ENCODE measurements at places on chromosomes 6 and 20.

- no peak for DNase-seq
Observed at GRCh38 chr6:10019851-10020250, 395.0 kb downstream of the TFAP2A start.

- DNase-seq = no peak
Observed at GRCh38 chr6:34517966-34518365, 38.2 kb downstream of the SPDEF start.

DNA sequence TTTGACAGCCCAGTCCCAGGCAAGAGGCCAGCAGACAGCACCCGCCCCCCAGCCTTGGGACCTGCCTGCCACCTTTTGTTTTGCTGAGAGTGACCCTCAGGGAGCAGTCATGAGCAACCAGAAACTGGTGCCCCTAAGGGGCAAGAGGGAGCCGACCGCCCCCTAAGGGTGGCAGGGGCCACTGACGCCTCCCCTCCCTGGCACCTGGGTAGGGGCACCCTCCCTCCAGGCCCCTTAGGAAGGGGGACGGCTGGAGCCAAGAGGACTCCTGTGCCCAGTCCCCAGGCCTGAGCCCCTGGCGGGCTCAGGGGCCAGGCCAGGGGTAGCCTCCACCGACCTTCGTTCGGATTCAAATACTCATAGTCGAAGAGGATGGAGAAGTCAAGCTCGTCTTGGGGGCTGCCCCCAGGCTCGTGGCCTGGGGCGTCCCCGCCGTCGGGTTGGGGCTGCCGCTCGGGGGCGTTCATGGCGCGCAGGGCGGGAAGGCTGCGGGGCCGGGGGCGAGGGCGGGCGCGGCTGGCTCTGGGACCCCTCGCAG, 417 bp downstream of the NFATC2 start:
- peak; percentile 37 for DNase-seq

DNA sequence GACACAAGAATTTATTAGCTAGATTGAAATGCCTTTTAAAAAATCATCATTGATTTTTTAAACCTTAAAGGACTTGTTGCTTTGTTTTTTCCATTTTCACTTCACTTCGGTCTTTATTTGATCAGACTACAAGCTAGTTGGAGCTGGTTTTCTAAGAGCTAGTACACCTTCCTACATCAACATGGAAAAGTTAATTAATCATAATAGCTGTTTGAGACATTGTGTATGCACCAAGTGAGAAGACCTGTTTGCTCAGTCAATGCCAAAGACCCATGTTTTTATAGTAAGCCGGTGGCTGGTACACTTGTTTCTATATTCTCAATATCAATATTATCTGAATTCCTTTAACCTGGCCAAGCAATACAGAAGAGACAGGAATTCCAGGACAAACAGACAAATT, 310.2 kb upstream of the SGK1 start:
- DNase-seq = no peak

DNA sequence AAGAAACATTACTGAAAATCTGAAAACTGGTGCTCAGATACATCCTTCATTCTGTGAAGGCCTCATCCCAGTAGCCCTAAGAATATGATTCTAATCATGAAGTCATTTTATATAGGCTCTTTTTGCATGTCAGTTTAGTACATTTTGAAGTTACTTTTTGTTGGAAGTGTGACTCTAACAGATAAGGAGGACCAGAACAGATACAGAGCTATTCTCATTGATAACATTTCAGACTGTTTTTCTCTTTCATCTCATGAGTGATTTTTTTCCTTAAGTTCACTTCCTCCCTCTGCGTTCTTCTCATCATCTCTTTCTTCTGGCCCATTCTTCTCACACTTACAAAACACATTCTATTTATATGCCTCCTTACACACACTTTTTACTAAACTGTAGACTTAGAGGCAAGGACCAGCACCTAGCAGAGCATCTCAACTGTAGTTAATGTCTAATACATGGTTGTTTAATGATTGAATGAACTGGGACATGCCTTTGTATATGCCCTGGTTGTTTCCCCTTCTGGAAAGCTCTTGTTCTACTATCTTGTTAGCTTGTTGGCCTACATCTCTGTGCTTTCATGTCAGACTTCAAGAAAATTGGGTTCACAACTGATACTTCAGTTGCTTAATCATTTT, 8.7 kb downstream of the CTNNBL1 start:
- no peak for DNase-seq

DNA sequence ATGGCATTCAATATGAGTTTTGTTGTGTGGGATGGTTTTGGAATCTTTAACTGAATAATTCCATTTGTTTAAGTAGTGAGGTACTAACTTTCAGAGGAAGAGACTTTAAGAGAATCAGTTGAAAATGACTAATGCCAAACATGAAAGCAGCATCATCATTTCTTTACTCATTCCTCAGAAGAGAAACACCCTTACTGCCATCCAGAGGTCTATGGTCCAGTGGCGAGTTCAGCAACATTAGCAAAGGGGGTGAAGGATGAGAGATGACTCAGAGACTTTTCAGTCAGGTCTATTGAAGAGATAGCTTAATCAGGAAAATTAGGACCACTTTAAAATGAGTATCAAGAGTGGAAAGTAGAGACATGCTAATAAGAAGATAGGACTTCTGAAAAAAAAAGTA, 118.8 kb downstream of the COL19A1 start:
- no peak for DNase-seq

DNA sequence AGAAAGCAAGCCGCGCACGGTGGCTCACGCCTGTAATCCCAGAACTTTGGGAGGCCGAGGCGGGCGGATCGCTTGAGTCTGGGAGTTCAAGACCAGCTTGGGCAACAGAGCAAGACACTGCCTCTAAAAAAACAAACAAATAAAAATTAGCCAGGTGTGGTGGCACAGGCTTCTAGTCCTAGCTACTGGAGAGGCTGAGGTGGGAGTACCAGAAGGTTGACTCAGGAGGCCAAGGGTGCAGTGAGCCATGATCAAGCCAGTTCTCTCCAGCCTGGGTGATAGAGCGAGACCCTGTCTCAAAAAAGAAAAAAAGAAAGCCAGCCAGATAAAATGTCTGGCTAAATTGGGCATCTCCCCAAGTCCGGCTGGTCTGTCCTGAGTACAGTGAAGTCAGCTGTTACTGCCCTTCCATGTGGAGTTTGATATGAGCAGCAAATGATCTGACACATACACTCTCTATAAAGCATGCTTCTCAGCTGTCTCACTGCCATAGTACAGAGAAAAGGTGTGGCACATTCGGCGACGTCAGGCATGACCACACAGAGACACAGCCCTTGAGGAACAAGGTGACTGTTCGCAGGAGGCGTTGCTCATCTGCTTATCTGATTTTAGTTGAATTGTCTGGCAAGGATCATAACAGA, 13.0 kb downstream of the CD83 start:
- no peak for DNase-seq

DNA sequence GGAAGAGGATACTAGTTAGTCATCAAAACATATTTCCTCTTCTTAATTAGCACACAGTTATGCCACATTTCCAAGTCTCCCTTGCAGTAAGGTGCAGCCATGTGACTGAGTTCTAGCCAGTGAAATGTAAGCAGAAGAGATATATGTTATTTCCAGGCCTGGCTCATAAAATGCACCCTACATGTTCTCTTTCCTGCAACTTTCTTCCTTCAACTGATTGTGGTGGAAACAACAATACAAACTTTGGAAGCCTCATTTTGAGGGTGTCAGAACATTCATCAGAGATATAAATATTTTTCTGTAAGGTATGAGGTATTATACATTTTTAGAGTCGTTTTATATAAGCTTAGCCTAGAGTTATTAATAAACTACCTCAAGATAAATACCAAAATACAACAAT, 110.9 kb upstream of the PDE7B start:
- no peak for DNase-seq

DNA sequence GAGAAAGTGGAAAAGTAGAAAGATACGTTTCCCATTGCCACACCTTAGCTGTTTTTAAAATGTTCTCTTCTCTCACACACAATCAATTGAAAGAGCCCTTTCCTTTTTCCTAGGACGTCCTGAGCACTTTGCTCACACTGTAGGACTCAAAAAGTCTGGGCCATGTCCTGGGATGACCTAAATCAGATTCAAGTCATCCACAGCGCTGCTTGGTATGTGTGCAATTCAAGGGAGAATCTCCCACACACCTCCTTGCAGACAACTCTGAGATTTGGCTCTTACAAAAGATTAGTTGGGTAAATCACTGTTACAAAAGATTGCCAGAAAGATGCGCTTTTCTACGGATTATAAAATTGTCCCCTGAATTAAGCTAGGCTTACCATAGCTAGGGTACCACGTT, 130.1 kb downstream of the RNASET2 start:
- DNase-seq = no peak

GRCh38 chr6:47633141-47633540, 65.2 kb upstream of the ADGRF4 start:
- no peak for DNase-seq

- DNase-seq = no peak
Observed at GRCh38 chr6:43254138-43254817, 11.0 kb downstream of the TTBK1 start.

GRCh38 chr6:5995949-5996713, 10.6 kb downstream of the NRN1 start:
- DNase-seq = no peak

- DNase-seq = no peak
Observed at GRCh38 chr6:35790683-35791082, 6.4 kb downstream of the CLPS start.

DNA sequence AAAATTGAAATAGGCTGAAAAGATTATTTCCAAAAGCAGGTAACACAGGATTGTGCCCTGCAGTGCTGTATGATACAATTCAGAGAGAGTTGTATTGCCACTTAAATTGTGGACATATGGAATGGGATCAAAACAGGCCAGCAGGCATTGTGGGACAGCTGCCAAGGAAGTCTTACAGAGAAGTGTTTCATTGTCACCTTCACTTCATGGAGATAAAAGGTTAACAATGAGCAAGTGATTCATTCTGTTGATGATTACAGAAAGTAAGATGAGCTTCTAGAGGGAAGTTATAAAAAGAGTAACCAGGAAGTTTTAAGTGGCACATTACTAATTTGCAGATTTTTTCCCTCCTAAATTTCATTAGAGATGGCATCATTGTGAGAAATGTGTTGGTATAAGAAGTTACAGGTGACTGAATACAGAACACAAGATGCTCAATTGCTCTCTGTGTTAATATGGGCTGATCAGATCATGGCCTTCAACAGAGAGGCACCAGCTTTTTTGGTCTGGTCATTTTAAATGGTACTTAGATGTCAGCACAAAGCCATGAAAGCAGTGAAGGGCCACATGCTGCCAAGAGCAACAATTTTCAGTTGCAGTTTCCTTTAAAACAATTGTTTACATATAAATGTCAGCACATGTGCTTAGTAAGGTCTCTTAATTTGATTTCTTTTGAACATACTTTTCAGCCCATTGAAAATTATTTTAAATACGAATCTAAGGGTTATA, 402.5 kb upstream of the FKBP1C start:
- DNase-seq = no peak
